Cardiac atrium fibroblast (primary cell): ENCODE measurements at places on chromosomes 2 and 18. TPM values are rescaled to one million over a fixed set of nuclear protein-coding genes. Genes with fewer than 3 reads are reported as not detected.

Gene OBSL1
- 63.2 and 64.8 TPM in 2 replicates for total RNA-seq

Gene SNTG2
- not detected in 2 replicates for total RNA-seq

Gene C2orf15
- total RNA-seq, result not detected in 2 replicates

Gene OTOF
- 0.81 TPM in 1 of 2 replicates, not detected in the other for total RNA-seq

Gene PRSS56
- not detected in 2 replicates for total RNA-seq

Gene GAREM1
- 5.1 and 30.0 TPM in 2 replicates for total RNA-seq

Gene KRCC1
- total RNA-seq, result 24.9 and 28.0 TPM in 2 replicates

Gene FBXO41
- 1.8 and 1.9 TPM in 2 replicates for total RNA-seq
